ENCODE measurements at places on chromosomes 7 and 10.

DNA sequence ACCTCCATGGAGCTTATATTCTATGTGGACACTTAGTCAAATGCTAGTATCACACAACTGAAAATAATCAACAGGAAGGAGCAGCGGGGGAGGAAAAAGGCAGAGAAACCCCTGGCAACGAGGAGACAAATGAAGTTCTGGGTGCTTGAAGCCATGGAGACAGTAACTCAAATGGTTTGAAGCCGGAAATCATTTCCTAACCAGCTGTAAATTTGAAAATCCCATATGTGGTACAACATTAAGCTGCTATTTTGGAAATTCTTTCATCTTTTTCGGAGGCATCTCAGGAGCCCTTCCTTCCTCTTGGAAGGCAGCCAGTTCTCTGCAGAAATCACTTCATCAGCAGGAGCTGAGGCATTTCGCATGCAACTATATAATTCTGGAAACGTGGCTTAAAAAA is 91.4 kb downstream of the PPP1R3C start:
- no peak for DNase-seq

DNA sequence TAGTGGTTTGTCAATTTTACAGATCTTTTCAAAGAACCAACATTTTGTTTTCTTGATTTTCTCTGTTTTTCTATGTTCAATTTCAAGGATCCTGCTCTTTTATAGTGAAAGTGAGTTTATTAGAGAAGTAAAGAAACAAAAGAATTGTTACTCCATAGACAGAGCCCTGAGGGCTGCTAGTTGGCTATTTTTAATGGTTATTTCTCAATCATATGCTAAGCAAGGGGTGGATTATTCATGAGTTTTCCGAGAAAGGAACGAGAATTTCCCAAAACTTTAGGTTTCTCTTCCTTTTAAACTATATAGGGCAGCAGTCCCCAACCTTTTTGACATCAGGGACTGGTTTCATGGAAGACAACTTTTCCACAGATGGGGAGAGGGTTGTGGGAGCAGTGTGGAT is 165.0 kb downstream of the CCSER2 start:
- DNase-seq = no peak

DNA sequence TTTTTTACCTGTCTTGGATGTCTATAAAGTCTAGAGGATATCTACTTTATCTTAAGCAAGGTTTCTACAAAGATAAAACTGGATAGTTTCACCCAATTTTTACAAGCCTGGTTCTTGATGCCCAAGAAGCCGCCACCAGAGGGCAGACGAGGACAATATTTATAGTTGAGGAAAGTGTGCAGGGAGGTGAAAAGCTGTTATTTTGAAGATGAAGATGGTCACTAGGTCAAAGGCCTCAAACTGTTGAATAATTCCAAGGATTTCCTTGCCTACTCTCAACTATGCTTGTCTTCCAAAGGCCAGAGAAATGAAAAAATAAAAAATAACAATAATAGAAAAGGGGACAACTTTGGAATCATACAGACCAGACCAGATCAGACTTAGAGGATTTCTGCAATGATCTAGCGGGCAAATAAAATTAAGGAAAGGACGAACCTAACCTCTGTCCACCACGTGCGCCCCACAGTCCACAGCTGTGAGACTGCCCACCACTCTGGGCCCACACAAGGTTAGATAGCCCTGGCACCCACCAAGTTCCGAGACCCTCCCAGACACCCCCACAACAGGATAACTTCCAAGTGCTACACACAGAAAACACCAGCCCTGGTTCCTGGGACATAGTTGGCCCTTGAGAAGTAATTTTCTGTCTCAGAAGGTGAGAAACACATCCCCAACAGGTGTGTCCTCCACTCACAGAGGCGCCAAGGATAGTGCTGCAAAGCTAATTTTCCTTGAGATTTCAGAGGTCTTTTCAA is 2.8 kb downstream of the PKD1L1 start:
- DNase-seq = peak; percentile 78

GRCh38 chr7:88328787-88329186 is 22.1 kb upstream of the STEAP4 start:
- DNase-seq = no peak

- no peak for DNase-seq
Measured at GRCh38 chr7:99041526-99041925, 102.4 kb downstream of the SMURF1 start.

GRCh38 chr7:47946581-47947354 is 1.5 kb downstream of the PKD1L1 start:
- DNase-seq = no peak

- no peak for DNase-seq
Measured at GRCh38 chr10:69583106-69583505, 9.9 kb upstream of the NEUROG3 start.

- DNase-seq = no peak
Measured at GRCh38 chr7:50303335-50304128, 984 bp upstream of the IKZF1 start.

GRCh38 chr10:9733766-9734165 is 1283.9 kb upstream of the CELF2 start:
- DNase-seq = no peak

DNA sequence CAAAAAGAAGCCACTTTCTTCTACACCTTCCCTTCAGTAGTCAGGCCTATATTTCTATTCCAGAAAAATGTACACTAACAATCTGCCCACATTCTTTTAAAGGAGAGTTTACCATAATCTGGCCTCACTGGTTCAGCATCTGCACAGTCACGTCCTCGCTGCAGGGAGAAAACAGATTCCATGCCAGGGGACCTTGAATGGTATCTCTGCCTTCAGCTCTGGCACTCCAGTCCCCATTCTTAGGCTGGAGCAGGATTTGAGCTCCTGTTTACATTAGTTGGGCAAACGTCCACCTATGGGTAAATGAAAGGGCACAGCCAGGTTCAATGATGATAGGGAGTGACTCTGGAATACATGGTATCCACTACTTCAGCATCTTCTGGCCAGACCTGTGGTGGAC is 371.0 kb upstream of the MTPN start:
- no peak for DNase-seq

DNA sequence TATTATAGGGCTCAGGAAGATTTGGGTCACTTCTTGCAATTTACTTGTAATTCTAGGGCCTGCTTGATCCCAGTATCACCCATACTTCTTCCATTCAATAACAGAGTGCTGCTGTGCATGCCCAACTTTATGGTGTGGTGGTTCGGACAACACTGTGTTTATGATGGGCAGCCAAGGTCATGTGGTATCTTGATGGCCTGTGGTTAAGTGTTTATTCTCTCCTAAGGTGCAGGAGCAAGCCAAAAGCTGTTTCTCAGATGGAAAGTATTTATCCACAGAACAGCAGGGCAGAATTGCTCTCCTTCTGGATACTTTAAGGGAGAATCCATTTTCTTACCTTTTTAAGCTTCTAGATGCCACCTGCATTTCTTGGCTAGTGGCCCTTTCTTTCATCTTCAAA is 433.8 kb downstream of the SH2D4B start:
- no peak for DNase-seq

- no peak for DNase-seq
Measured at GRCh38 chr7:124652237-124652636, 113.4 kb downstream of the GPR37 start.

- peak; percentile 46 for DNase-seq
Measured at GRCh38 chr10:68074031-68074774, 880 bp downstream of the HERC4 start.

DNA sequence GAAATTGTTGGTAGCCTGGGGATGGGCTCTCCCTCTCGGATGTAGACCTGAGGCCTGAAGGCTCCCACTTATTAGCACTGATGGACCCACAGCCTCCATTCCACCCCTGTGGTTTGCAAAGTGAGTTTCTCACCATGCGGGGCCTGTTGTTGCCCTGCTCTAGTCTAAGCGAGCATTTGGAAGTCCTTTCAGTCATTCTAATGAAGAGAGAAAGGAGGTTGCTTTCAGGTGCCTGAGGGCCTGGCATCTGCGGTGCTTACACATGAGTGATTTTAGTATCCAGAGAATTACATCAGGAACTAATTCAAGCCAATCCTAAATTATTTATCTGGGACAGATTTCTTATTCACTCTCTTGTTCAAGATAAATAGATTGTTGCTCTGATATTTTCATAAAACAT is 61.6 kb downstream of the NAMPT start:
- DNase-seq = no peak

DNA sequence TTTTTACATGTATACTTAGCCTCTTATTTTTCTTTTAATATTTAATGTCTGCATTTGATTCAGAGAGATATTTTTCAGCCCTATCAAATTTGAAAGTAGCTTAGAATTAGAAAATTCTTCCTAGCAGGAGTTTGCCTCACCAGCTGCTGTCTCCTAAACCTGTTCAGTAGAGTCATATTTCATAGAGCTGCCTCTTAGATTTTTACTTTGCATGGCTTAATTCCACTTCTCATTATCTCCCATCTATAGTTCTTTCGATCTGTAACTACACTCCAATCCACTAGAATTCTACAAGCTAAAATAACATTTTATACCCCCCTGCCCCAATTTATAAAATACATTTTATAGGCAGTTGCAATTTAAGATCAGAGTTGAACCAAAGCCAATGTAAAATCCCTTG is 227.0 kb downstream of the ANK3 start:
- DNase-seq = no peak

DNA sequence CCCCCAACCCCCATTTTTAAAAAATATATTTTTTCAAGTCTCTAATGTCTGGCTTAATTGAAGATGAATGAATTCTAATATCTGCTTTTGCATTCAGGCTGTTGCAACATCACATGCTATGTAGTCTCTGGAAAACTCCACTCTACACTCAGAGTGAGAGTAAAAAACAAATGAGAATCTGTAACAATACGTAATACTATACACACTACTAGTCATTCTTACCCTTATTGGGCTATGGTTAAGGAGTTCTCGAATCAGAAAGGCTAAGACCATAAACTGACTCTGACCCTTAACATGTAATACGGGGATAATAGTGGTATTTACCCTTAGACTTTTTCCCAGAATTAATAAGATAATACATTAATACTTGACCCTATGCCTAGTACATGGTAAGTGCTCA is 42.9 kb upstream of the TMEM168 start:
- DNase-seq = no peak

GRCh38 chr10:77220150-77220549 is 417.5 kb downstream of the KCNMA1 start:
- DNase-seq = no peak

DNA sequence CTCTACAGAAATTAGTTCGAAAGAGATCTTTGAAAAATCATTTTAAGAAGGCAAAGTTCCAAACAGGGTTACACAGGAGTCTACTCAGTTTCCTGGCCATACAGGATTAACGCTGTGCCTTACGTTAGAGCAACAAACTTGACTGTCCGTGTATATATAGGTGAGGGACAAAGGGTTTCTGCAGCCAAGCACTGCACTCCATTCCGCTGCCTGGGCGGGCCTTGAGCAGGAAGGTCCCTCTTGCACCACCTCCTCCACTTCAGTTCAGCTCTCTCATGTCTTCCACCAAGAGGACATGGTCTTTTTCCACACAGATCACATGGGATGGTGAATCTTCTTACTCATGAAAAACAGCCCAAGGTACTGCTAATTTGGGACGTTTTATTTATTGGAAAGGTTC is 43.2 kb downstream of the MCMBP start:
- DNase-seq = no peak

- no peak for DNase-seq
Measured at GRCh38 chr10:122190176-122190943, 80.7 kb upstream of the BTBD16 start.

DNA sequence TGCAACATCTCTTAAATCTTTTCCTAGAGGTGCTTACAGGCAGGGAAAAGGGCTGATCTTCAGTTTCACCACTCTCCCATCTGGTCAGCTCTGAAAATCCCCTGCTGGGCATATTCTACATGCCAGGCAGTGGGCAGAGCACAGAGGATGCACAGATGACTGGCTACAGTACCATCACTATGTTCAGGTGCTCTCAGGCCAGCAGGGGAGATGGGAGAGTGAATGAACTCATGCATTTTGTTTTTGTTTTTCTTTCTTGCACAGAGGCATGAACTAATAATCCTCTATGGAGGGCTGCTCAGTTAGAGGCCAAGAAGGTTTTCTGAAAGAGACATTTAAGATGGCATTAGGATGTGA is 19.3 kb downstream of the ELMO1 start:
- no peak for DNase-seq

DNA sequence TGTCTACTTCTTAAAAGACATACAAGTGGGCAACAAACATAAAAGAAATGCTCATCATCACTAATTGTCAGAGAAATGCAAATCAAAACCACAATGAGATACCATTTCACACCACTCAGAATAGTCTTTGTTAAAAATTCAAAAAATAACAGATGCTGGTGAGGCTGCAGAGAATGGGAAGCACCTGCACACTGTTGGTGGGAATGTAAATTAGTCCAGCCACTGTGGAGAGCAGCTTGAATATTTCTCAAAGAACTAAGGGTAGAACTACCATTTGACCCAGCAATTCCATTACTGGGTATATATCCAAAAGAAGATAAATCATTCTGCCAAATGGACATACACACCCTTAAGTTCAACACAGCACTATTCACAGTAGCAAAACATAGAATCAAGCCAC is 61.8 kb upstream of the STEAP1 start:
- no peak for DNase-seq

- peak; percentile 45 for DNase-seq
Measured at GRCh38 chr10:79066411-79067240, 2.1 kb upstream of the ZMIZ1 start.

GRCh38 chr10:102919246-102919959 is 1.3 kb downstream of the CNNM2 start:
- no peak for DNase-seq

DNA sequence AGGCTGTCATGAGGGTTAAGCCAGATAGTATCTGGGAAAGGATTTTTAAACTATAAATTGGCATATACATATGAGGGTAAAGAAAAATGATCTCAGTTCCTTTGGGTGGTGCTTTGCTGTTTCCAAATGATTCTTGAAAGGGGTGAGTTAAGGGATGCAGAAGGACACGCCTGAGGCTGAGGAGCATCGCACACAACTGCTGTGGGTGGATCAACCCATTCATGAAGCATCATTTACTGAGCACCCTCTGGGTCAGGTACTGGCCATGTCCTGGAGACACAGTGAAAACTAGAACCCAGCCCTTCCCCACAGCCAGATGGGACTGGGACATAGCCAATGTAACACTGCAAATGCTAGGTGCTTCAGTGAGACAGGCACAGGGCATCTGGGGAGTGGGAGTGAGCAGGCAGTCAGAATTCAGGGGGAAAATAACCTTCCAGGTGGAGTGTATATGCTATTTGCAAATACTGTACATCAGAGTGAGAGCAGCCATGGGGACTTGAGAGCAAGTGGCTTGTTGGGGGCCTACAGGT is 112.1 kb downstream of the WDFY4 start:
- DNase-seq = no peak

DNA sequence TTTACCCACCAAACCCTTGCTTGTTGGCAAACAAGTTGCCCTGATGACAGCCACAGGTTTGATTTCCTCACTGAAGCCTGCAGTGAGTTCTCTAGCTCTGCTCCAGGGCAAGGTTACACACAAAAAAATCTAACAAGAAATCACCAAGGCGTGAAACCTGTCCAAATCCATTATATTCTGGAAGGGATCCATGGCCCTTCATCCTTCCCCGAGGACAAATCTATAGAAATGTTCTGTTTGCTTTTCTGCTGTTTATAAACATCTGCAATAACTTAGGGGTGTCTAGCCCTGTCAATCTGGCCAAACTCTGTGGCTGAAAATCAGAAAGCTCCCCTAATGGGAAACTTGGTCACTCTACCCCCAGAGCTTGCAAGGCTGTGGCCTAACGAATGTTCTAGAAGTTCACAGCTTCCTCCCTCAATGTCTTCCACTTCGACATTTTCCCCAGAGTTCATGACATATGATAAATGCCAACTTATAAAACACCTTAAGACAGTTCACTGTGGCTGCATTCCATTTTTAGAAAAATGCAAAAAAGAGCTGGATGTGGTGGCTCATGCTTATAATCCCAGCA is 164.5 kb downstream of the PRPF18 start:
- DNase-seq = no peak
